ENCODE measurements at places on chromosomes 5 and 9.

- DNase-seq, result no peak
Measured at GRCh38 chr5:146755793-146756192, 122.8 kb downstream of the PPP2R2B start.

- no peak for DNase-seq
Measured at GRCh38 chr9:131421691-131422090, 27.8 kb downstream of the PRRC2B start.

DNA sequence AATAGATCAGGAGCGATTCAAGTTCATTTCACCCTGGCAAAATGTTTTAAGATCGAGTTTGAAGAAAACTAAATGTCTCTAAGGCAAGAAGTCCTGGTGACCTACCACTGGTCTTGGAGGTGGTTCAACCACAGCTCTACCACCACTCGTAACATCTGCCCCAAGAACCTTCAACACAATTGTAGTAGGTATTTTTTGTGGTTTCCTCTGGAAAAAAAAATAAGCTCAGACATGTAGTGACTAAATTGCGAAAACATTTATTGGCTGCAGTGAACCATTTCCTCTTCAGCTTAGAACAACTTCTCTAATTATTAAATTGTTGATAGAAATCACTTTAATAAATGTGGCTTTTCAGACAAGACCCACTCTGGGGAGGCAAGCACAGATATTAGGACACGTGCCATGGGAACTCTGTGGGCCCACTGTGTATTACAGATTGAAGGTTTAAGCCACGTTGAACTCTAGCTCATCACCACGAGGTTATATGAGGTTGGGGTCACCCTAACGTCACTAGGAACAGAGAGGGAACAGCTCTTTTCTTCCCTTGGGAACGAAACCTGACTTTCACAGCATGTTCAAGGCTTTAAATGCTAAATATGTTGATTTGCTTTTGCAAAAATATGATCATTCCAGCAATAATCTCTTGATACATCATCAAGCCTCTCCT is 142.9 kb downstream of the HSD17B3 start:
- no peak for DNase-seq

DNA sequence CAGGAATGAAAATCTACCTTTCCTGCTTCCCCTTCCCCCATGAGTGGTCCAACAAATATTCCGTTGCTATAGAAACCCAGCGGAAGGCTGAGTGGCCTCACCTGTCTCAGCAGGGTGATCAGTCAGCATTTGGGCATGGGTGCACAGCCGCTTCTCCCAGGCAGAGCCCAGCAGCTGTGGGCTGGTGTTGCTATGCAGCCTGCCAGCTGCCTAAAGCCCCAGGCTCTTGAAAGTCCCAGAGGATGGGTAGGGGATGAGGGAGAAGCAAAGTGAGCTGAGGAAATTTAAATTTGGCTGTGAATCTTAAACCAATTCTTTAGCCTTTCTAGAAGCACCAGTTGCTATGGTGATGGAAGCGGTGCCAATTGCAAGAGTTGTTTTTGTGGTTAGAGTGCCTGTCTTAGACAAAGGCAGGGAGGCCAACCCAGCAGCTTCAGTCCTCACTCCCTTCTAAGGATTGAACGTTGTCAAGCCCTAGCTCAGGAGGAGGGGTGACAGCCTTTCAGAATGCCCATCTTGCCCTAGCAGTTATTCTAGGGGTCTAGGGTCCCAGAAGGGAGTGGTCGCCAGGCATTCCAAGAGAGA is 151.5 kb upstream of the PITX1 start:
- peak; percentile 41 for DNase-seq

DNA sequence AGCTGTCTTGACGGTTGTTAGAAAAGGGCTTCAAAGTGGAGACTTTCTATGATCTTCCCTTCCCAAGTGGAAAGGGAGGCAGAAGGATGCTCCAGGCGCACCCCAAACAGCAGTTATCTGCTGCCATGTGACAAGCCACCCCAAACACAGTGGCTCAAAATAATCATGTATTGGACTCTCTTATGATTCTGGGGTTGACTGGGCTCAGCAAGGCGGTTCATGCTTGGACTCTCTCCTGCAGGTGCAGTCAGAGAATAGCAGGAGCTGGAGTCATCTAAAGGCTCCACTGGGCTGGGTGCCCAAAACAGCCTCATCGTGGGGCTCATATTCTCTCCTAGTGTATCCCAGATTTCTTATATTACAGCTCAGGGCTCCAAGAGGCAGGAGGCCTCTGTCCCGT is 177.6 kb upstream of the IER5L start:
- no peak for DNase-seq

DNA sequence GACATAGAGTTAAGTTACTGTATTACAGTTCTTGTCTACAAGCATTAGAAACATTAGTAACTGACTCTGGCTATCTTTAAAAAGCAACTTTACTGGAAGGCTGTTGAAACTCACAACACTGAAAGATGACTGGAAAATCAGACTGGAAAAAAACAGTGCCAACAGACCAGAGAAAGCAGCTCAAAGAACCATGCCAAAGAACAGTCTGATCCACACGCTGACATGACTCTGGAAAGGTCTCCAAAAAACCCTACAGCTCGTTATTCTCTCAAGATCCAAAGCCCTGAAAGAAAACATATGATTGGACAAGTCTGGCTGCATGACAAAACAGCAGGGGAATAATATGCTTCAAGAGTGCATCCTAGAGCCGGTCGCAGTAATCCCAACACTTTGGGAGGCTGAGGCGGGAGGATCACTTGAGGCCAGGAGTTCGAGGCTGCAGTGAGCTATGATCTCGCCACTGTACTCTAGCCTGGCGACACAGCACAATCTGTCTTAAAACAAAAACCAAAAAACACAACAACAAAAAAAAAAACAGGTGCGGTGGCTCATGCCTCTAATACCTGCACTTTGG is 5.6 kb downstream of the GOLPH3 start:
- no peak for DNase-seq

DNA sequence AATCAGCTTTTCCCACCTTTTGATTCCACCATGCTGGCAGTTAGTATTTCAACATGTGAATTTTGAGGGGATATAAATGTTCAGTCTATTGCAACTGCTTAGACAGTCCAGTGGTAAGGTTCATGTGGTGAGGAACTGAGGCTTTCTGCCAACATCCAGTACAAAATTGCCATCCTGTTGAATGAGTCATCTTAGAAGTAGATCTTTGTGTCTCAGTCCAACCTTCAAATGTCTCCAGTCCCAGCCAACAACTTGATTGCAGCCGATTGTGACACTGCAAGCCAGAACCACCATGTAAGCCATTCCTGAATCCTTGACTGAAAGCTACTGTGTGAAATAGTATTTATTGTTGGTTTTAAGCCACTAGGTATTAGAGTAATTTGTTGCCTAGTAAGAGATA is 331.5 kb upstream of the GRIN3A start:
- DNase-seq, result peak; percentile 4

DNA sequence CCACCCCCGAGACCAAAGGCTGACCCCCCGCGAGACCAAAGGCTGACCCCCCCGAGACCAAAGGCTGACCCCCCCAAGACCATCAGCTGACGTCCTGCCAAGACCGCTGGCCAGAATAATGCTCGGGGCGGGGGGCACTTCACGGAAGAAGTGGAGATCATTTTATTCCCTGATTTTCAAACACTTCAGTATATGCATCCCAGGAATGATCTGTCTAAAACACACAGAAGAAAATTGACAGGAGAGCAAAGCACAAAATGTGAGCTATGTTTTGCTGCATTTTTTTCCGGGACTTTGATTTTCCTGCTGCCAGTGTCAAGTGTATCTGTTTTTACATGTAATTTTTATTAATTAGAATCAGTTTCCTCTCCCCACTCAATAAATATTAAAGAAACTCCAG is 67.1 kb downstream of the ADAMTS2 start:
- no peak for DNase-seq

GRCh38 chr5:53730943-53731342 is 170.5 kb downstream of the NDUFS4 start:
- DNase-seq, result no peak

- DNase-seq, result peak; percentile 70
Measured at GRCh38 chr9:124122813-124123462, 111.4 kb downstream of the LHX2 start.

- DNase-seq, result no peak
Measured at GRCh38 chr5:77355751-77356150, 136.4 kb downstream of the WDR41 start.

DNA sequence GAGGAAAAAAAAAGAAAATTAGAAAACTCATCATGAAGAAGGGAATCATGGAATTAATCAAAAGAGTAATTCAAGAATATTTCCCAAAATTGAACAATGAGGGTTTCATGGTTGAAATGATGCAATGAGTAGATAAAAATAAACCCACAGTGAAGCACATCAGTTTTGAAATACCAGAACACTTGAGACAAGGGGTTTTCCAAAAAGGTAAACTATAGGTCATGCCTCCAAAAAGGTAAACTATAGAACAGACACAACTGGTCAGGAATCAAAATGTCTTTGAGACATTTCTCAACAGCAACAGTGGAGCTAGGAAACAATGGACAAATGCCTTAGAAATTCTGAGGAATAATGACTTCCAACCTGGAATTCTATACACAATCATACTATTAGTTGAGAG is 60.2 kb upstream of the PCSK5 start:
- no peak for DNase-seq

GRCh38 chr5:88713818-88714217 is 169.2 kb downstream of the MEF2C start:
- no peak for DNase-seq

DNA sequence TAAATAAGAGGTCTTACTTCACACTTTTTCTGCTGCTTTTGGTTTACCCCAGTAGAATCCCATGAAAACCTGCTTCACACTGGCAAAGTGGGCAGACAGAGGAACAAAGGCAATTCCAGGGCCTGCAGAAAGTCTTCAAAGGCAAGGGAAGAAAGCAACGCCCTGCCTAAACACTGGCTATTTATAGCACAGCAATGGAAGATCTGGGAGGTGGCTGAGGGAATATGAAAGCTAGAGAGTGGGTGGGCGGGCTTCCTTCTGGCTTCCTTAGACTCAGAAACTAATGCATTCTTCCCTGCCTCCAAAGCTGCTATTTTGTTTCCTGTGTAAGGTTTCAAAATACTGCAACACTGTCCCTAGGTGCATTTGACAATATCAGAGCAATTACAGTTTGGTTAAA is 46.8 kb downstream of the ELAVL2 start:
- DNase-seq, result peak; percentile 14

GRCh38 chr5:102711525-102712385 is 43.4 kb upstream of the PAM start:
- DNase-seq, result no peak

GRCh38 chr5:169160405-169160901 is 140.5 kb downstream of the SLIT3 start:
- DNase-seq, result peak; percentile 63

GRCh38 chr9:72390907-72391306 is 25.9 kb upstream of the ZFAND5 start:
- no peak for DNase-seq

GRCh38 chr5:107518616-107519015 is 152.1 kb downstream of the EFNA5 start:
- no peak for DNase-seq

- no peak for DNase-seq
Measured at GRCh38 chr9:114202396-114202795, 47.1 kb downstream of the COL27A1 start.

DNA sequence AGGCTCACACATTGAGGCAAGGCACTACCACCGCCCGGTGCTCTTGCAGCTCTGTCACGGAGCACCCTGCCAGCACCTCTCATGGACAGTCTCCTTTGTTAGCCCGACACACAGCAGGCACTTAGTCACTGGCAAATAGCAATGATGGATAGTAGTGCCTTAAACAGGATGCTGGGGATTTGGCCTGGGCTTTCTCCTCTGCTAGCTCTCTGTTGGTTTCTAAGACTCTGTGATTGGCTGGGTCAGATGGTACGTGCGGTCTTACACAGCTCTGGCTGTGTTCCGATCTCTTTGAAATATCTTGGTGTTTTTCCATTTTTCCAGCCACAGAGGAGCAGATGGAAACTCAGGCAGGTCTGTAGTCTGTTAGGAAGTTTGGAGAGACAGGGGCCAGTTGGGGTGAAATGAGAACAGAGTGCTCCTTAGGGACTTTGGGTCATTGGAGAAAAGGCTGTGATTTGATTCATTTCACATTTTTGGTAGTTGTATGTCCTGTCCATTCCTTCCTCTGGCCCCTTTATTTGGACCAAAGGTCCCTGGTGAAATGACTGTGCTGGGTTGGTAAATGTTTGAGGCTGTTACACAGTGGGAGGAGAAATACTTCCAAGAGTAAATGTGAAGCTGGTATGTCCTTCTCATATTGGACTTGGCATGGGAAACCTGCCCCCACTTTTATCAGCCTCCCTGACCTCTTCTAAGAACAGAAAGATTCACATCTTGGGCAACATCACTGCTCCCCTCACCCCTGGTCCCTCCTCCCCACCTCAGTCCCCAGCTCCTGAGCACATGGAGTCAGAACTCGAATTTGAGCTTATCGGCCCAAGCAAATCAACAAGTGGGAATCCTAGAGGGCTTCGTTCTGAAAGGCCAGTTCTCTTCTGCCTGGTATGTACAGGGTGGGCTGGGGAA is 3.4 kb downstream of the SMIM3 start:
- DNase-seq, result peak; percentile 98

DNA sequence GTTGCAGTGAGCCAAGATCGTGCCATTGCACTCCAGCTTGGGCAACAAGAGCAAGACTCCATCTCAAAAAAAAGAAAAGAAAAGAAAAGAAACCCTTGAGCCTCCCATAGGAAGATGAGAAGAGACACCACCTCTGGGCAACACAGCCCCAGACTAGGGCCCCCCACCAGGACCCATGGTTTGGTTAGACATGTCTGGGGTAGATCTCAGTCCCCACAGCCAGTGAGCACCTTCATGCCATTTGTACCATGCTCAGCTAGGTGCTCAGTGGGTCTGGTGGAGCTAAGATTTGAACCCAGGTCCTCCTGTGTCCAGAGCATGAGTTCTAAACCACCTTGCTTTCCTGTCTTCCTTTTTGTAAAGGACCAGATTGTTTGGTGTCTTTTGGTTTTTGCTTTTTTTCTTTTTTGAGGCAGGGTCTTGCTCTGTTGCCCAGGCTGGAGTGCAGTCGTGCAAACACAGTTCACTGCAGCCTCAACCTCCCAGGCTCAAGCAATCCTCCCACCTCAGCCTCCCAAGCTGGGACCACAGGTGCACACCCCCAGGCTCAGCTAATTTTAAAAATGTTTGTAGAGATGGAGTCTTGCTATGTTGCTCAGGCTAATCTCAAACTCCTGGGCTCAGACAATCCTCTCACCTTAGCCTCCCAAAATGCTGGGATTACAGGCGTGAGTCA is 11.7 kb downstream of the OLFML2A start:
- no peak for DNase-seq

- no peak for DNase-seq
Measured at GRCh38 chr9:100294341-100294740, 58.4 kb downstream of the TEX10 start.

- no peak for DNase-seq
Measured at GRCh38 chr9:132923346-132923902, 21.0 kb downstream of the TSC1 start.

DNA sequence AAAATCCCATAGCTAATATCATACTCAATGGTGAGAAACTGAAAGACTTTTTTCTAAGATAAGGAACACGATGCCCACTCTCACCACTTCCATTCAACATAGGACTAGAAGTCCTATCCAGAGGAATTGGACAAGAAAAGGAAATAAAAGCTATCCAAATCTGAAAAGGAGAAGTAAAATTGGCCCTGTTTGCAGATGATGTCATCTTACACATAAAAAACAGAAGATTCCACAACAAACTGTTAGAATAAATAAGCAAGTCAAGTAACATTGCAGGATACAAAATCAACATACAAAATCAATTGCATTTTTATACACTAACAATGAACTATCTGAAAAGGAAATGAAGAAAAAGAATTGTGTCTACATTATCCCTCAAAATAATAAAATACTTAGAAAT is 308.0 kb downstream of the MCTP1 start:
- DNase-seq, result no peak
